ENCODE measurements at places on chromosomes 2 and 18. TPM values are rescaled to one million over a fixed set of nuclear protein-coding genes. Genes with fewer than 3 reads are reported as not detected.

GRCh38 chr2:184611361-184612085, 13.2 kb downstream of the ZNF804A start:
- peak; percentile 23 for DNase-seq

- no peak for DNase-seq
Measured at GRCh38 chr2:118853129-118853640, 5.7 kb upstream of the EN1 start.

GRCh38 chr2:191115804-191116203, 35.0 kb downstream of the STAT4 start:
- peak; percentile 68 for DNase-seq

GRCh38 chr2:234630801-234631261, 133.9 kb upstream of the ARL4C start:
- DNase-seq, result no peak

- no peak for DNase-seq
Measured at GRCh38 chr2:189854940-189855339, 70.7 kb downstream of the PMS1 start.

DNA sequence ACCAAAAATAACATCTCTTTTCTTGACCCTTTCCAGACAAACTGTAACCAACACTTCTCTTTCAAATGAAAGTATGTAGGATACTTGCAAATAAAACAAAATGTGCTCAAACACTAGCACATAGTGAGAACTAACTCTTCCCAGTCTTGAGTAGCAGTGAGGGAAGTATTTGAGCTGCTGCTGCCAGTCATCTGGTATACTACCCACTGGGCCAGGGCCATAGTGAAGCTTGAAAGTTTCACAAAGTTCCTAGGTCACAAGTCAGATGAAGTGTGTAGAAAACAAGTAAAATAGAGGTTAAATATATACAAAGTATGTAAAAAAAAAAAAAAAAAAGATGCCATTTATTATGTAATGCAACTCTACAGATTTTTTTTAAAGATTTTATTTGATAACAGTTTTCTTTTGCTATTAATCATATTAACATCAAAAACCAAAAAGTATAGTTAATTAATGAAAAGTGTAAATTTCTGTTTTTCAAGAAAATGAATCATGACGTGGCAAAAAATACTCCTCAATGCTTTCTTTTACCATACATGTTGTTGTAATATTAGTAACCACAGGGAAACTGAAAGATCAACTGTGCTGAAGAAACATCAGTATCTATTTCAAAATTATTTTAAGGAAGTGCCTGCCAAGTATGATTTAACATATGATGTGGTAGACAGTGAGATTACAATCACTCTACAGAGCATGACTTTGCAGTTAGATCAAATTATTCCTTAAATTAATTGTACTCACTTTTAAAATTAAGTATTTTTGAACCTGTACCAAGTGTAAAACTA, 21.6 kb upstream of the TRIB2 start:
- DNase-seq, result no peak

DNA sequence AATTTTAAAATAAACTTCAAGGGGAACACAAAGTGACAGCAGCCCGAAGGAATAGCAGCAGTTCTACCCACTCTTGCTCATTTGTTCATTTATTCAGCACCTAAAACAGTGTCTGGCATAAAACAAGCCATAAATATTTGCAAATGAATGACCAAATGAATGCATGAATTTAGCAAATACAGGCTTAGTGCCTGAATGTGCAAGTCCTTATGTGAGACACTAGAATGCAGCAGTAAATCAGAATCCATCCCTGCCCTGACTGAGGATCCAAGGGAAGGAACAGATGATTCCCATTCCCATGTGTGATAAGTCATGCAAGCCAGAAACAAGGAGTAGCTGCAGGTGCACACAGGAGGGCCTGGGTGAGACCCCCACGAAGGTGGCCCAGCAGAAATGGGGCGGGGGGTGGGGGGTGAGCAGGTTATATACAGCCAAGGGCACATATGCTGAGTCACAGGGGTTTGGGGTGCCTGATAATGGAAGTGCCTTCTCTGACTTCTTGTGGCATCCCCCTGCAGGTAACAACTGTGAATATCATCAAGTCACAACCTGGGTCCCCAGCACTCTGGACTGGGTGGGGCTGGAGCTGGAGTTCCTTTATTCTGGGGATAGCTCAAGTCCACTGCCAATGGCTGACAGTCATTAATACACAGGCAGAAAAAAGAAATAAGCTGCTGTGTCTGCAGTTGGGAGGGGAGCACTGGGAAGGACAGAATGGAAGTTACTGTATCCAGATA, 311.9 kb downstream of the TXNL1 start:
- no peak for DNase-seq

- DNase-seq, result no peak
Measured at GRCh38 chr18:68588169-68588568, 126.7 kb downstream of the TMX3 start.

DNA sequence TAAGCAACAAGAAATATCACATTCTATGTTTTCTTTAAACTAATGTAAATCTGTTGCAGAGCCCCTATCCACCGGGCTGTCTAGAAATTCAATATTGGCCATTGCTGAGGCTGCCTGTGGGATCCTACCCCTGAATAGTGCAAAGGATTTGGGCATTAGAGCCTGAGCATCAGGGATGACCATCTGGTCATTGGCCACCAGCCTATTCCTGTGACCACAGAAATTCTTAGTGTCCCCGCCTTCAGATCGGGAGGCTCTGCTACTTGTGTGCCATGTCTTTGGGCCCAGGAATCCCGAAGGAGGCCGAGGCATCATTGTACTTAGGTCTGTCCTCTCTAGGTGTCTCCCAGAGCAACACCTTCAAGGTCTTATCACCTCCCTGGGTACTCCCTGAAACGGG, 73.8 kb downstream of the HRH4 start:
- DNase-seq, result no peak

- no peak for DNase-seq
Measured at GRCh38 chr2:239472235-239472775, 71.5 kb upstream of the HDAC4 start.

- no peak for DNase-seq
Measured at GRCh38 chr2:9364791-9365497, 58.4 kb downstream of the ITGB1BP1 start.

GRCh38 chr2:107374249-107374648, 452.4 kb upstream of the RGPD4 start:
- DNase-seq, result no peak

DNA sequence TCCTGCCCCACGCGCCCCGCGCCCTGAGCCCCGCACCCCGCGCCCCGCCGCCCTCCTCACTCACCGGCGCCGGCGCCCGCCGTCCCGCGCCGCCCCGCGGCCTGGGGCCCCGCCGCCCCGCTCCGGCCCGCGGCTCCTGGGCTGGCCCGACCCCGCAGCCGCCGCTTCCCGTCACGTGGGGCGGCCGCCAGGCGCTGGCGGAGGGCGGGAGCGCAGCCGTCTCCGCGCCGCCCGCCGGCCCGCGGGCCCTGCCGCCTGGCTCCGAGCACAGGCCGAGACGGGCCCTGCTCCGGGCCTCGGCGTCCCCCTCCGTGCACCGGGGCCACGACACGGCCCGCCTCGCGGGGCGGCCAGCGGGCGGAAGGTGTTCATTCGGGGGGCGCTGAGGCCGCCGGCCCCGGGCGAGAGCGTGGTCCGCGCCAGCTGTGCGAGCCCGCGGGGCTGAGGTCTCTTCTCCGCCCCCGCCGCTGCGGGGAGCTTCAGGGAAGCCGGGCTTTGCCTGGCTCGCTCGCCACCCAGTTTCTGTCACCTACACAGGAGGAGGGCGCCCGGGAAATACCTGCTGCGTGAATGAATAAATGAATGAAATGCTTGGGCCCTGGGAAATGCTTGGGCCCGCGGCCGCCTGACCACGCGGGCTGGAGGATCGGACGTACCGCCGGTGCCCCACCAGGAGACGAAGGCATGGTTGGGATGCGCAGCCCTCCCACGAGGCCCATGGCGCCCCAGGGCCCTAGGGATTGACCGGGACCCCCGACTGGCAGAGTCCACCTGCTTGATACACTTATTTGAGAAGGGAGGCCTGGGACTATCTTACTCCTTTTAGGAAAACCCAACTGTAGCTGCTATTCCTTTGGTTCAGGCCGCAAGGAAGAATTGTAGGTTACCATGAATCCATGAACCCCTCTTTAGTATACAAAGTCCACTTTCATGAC, at the start of gene TGFBRAP1:
Gene TGFBRAP1, minus strand, starts transcription at position 175 of the 935 bp plus-strand sequence. CDS start 21,434 bp downstream, outside the sequence.
- peak; percentile 40 for DNase-seq

DNA sequence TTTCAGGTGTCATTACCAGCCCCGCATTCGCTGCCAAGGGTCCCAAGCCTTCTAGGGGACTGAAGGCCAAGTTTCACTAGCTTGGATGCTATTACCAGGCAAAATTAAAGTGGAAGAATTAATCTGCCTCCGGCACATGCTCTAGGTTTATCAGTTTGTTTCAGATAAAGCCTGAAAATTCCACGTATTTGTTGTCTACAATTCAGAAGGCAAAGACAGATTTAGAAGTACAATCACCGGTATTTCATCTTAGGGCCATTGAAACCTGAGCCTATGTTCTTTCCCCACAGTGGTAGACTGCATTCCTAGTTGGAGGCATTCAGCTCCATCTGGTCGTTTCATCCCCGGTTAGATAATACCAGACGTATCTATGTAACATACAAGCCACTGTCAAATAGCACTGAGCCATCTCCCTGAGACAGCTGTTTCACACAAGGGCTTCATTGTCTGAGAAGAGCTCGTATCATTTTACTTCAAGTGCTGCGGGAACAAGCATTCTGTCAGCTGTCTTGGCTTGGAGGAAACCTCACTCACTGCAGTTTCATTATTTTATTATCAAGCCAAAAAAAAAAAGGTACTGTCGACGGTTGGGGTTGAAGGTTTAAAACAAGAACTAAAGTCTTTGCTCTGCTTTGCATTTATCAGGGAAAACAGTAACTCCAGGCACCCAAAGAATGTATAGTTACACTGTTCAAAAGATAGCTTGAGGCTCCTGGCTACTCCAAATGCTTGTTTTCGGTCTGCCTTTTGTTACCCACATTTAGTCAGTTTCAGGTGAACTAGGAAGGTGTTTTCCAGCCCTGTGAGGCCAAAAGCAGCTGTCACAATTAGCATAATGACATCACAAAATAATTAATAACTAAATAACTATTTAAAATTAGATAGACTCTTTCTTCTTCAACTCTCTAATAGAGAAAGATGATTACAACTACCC, 76.7 kb downstream of the TGIF1 start:
- DNase-seq, result peak; percentile 82

DNA sequence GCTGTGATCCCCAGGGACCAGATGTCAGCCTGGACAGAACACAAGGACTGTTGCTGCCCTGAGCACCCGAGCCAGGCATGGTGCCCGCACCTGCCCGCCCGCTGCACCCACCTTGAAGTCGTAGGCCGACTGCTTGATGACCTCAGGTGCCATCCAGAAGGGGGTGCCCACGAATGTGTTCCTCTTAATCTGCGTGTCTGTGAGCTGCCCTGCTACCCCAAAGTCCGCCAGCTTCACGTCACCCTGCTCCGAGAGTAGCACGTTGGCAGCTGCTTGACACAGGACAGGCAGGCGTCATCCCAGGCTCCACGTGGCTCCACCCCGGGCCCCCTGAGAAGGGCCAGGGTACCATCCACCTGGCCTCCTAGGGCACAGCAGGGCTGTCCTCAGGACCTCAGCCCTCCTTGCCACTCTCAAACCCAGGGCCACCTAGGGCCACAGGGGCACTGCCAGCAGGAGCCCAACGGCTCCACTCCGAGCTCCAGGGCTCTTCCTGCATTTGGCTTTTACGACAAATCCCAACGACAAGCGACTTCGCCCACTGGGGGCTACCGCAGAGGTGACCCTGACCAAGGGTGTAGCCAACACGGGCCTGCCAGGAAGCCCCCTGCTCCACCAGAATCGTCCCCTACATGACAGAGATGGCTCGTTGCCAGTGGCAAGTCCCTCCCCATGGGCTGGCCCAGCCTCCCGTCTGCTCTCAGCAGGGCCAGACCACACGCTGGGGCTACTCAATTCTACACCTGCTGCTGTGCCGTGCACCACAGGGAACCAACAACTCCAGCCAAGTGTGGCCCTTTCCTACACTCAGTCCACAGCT, 9.0 kb downstream of the STK25 start:
- no peak for DNase-seq

GRCh38 chr2:20560011-20560410, 90.9 kb downstream of the HS1BP3 start:
- DNase-seq, result no peak

- DNase-seq, result no peak
Measured at GRCh38 chr2:114580691-114581090, 138.2 kb downstream of the DPP10 start.

DNA sequence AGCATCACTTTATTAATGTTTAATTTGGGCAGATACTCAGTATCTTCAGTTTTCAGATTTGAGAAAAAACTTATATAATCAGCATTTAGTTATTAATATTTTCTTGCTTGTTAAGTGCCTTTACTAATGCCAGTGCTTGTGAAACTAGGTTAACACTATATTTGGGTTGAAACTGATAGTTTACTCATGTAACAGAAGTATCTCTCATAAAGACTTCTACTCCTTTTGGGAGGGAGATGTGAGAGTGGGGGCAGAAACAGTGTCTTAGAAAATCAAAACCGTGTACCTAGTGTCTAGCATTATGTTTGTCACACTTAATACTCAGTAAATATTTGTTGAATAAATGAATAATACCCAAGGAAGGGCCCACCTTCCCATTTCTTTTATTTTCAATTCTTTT, 129.5 kb downstream of the MSTN start:
- no peak for DNase-seq

GRCh38 chr2:75130171-75130570, 69.1 kb downstream of the TACR1 start:
- DNase-seq, result peak; percentile 38

- no peak for DNase-seq
Measured at GRCh38 chr2:29848566-29849310, 72.6 kb downstream of the ALK start.

DNA sequence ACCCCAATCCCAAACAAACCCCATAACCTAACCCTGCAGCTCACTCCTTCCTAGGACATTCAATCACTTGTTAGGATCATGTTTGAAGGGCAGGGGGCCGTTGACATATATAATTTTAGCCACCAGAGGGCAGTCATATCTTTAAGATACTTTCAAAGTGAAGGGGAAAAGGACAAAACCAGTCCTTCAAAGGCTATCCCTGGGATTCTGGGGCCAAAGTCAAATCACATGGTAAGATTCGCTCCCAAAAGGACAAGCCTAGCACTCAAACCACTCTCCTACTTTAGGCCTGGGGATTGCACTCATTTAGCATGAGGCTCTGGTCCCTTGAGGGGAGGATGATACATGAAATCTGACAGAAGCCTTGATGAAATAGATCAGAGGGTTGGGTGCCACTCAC, 44.6 kb downstream of the HAUS1 start:
- DNase-seq, result peak; percentile 74

Gene WIPF1
- total RNA-seq, result 10.3 TPM

Gene TRAPPC12
- total RNA-seq, result 63.2 TPM

Gene MSTN
- 0.03 TPM for total RNA-seq

Gene CHRND
- not detected for total RNA-seq

Gene CD28
- not detected for total RNA-seq
